Left lobe of liver (tissue), 2 donors: ENCODE measurements at places on chromosomes 5 and 9. TPM values are rescaled to one million over a fixed set of nuclear protein-coding genes. Genes with fewer than 3 reads are reported as not detected.

DNA sequence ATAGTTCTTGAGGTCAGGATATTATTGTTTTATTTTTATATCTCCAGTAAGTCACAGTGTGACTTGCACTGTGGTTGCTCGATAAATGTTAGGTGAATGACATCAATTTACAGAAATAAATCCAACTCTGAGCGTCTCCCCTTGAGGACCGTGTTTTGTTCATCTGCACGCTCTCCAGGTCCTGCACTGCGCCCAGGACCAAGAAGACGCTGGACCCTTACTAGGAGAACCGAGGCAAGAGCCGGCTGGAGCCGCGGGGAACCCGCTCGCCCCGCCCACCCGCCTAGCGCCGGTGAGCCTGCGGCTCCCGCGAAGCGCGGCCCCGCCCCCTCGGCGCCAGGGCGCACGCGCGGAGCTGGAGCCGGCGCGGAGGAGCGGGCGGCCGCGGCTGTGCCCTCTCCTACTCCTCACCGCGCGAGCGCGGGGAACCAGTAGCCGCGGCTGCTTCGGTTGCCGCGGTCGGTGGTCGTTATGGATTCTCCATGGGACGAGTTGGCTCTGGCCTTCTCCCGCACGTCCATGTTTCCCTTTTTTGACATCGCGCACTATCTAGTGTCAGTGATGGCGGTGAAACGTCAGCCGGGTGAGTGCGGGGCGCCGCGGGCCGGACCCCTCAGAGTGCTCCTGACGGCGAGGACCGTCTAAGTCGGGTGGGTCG lies at the start of gene TMEM38B:
Gene TMEM38B (plus strand): TSS at position 352 of the 658 bp plus-strand sequence. CDS start 120 bp downstream, at position 472.
- DNase-seq = peak; percentile 84

Gene INSL4
- total RNA-seq = not detected

Gene PCDHA1
- total RNA-seq = not detected

- DNase-seq = no peak
Measured at GRCh38 chr9:33168941-33169544, 1.9 kb upstream of the B4GALT1 start.

DNA sequence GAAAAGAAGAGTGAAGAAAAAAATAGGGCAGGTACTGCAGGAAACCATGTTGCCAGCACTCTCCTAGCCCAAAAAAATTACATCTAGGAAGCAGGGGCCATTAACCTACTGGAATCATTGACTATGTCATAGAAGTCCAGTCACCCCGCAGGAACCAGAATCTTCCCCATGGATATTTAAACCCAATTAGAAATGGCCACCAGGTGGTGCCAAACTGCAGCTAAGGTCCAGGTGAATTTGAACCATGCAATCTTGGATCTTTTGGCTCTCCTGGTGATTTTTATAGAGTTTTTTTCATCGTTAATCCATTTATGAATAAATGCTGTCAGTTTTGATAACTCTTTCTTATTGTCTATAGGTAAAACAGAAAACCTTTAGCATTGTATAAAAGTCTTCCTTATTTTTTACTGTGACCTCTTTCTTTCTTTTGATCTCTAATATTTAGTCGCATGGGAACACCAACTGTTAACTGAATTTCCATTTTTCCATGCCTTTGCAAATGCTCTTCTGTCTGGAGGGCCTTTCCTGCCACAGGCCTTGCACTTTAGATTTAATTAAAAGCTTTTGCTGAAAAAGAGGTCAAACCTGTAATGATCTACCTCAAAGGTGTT lies 147.5 kb upstream of the FGF10 start:
- no peak for DNase-seq

GRCh38 chr5:152264645-152265254 lies 140.3 kb downstream of the NMUR2 start:
- no peak for DNase-seq
